HEK293T (cell line): ENCODE measurements at places on chromosomes 3 and 15.

- no peak for DNase-seq
These were observed 2.0 kb upstream of the SLC26A6 start for GRCh38 chr3:48637305-48637704.

DNA sequence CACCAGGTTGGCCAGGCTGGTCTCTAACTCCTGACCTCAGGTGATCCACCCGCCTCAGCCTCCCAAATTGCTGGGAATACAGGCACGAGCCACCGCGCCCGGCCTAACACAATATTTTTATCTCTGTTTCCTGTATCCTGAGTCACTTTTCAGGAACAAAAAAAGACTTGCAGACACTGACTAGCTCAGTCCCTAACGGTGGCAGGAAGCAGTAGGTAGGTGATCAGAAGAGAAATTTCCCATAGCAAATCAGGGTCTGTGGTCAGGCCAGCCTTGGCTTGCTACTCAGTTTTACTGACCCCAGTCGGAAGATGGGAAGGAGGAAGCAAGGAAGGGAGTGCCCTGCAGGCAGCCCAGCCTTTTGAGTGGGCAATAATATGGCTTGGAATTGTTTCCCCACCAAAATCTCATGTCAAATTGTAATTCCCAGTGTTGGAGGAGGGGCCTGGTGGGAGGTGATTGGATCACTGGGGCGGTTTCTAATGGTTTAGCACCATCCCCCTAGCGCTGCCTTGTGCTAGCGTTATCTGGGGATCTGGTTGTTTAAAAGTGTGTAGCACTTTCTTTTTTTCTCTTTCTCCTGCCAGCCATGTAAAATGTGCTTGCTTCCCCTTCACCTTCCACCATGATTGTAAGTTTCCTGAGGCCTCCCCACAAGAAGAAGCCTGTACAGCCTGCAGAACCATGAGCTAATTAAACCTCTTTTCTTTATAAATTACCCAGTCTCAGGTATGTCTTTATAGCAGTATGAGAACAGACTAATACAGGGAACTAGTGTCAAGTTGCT lies 19.5 kb upstream of the CDCP1 start:
- no peak for DNase-seq

GRCh38 chr15:93913310-93913709 lies 318.1 kb upstream of the MCTP2 start:
- DNase-seq = no peak

GRCh38 chr15:70064441-70064840 lies 33.3 kb downstream of the TLE3 start:
- DNase-seq = no peak

- DNase-seq = no peak
These were observed 68.6 kb upstream of the EPHA3 start for GRCh38 chr3:89038869-89039268.
